ENCODE measurements at places on chromosomes 5 and 9.

DNA sequence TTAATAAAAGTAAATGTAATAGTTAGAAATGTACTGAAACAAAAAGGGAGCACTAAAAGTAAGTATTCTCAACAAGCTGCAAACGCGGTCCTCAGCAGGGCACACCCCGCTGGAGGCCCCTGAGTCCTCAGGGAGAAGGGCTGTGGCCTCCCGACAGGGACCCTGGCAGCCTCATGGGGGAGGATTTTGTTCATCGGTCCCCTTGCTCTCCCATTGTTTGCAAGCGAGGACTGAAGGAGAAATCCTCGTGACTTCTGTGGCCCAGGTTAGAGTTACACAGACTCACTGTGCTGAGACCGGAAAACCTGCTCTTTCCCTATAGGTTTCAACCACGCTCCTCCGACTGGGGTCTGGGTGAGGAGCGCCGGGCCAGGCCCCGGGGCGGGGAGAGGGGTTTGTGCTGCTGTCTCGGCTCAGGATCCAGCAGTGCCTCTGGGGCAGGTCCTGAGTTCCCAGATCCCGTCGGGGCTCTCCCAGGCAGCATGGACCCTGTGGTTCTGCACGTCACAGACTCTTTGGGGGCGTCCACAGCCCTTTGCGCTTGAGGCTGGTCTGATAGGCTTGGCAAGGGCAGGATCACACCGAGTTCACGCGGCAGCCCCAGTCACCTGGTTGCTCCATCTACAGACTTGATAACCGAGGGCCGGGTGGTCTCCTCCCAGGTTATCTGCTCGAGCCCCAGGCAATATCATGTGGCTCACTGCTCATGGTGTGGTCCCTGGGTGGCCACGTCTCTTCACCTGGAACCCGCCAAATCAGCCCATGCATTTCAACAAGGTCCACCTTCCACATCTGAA lies 38.8 kb downstream of the MRPL36 start:
- no peak for DNase-seq

GRCh38 chr9:132699956-132700355 lies 29.7 kb downstream of the GTF3C4 start:
- DNase-seq = no peak

GRCh38 chr5:137997726-137998213 lies 35.1 kb downstream of the FAM13B start:
- no peak for DNase-seq

DNA sequence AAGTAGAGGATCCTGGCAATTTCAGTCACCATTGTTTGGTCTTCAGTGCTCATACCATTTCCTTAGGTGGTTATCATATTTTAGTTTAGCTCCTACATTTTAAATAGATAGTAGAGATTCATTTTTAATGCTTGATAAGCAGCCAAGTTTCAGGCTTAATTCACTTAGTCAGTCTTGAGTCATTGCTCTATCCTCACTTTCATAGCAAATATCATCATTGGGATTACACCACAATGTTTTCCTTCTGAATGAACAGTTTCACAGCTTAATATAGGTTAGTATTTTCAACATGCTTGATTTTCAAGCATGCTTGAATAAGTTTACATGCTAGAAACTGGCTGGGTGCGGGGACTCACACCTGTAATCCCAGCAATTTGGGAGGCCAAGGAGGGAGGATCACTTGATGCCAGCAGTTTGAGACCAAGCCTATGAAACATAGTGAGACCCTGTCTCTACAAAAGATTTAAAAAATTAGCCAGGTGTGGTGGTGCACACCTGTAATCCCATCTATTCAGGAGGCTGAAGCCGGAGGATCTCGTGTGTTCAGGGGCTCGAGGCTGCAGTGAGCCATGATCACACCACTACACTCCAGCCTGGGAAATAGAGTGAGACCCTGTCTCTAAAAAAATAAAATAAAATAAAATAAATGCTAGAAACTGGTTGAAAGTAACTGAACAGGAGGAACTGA lies 339.9 kb downstream of the ADGRV1 start:
- peak; percentile 13 for DNase-seq

DNA sequence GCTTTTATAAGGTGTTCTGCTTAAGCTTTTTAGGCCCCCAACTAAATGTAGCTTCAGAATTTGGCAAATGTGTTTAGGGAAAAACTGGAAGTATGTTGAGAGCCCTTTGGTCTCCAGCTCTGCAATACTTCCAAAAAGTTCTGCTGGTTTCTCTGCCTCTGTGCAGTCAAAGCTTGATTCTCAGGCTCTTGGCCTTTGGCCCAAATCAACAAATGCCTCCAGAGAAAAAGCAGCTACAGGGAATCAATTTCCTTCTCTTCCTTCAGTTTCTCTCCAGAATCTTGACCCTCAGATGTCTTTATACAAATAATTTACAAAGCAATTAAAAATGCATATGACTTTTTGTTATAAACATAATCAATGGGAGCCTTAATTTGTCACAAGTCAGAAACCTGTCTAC lies 235.7 kb downstream of the COMMD10 start:
- DNase-seq = peak; percentile 27

DNA sequence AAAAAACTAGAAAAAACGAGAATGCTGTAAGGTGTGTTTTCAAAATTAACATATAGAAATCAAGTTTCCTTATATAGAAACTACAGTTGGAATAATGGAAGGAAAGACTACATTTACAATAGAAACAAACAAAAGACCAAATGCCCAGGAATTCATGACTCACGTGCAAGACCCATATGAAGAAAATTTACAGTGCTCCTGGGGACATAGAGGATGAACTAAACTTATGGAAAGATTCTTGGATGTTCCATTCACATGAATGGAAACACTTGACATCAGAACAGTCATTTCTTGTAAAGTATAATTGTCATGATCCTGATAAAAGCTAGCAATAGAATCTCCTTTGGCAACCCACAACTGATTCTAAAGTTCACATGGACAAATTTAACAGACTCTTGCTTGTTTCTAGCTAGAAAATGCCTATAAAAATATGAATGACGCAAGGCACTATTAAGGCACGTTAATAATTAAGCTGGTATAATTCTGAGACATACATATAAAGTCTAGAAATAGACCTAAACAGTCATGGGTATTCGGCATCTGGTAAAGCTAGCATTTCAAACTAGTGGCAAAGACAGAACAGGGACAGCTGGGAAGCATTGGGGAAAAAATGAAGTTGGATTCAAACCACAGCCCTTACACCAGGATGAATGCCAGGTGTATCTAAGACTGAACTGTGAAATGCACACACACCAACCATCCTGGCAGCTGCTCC lies 5.1 kb upstream of the ZFP62 start:
- DNase-seq = no peak

DNA sequence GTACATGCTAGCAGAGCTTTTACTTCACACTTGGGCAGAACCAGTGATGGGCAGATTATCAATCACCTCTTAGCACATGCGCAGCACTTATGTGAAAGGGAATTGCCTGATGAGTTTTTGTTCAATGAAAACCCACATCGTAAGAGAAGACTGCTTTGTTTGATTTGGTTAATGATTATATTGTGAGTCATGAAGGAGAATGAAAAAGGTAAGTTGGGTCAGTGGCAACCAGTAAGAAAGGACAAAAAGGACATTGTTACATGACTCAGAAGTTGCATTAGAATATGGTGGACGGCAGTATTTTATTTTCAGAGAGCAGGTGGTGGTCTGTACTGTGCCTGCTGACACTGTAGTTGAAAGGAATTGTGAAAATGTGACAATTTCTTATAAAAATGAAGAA lies 127.4 kb downstream of the AOPEP start:
- no peak for DNase-seq

- peak; percentile 96 for DNase-seq
Observed at GRCh38 chr5:55160493-55161209, 680 bp downstream of the GPX8 start.

GRCh38 chr5:84436866-84437265 lies 52.2 kb upstream of the EDIL3 start:
- DNase-seq = no peak

DNA sequence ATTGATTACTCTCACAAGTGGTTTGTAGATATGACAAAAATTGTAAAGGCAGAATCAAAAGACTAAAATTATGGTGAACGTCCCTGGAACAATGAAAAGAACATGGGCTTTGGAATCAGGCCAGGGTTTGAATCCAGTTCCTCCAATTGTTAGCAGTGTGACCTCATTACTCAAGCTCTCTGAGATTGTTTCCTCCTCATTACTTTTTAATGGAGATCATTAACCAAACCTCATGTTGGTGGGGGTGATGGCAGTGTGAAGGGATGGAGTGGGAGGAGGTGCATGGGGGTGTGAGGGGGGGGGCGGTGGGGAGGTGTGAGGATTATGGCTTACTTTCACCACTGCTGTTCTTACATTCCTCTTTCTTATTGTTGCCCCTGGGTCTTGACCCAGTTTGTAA lies 44.1 kb upstream of the FOXE1 start:
- peak; percentile 74 for DNase-seq

GRCh38 chr9:87063871-87064270 lies 116.6 kb upstream of the GAS1 start:
- DNase-seq = no peak

- peak; percentile 55 for DNase-seq
Observed at GRCh38 chr5:137831526-137831925, 36.1 kb upstream of the MYOT start.

DNA sequence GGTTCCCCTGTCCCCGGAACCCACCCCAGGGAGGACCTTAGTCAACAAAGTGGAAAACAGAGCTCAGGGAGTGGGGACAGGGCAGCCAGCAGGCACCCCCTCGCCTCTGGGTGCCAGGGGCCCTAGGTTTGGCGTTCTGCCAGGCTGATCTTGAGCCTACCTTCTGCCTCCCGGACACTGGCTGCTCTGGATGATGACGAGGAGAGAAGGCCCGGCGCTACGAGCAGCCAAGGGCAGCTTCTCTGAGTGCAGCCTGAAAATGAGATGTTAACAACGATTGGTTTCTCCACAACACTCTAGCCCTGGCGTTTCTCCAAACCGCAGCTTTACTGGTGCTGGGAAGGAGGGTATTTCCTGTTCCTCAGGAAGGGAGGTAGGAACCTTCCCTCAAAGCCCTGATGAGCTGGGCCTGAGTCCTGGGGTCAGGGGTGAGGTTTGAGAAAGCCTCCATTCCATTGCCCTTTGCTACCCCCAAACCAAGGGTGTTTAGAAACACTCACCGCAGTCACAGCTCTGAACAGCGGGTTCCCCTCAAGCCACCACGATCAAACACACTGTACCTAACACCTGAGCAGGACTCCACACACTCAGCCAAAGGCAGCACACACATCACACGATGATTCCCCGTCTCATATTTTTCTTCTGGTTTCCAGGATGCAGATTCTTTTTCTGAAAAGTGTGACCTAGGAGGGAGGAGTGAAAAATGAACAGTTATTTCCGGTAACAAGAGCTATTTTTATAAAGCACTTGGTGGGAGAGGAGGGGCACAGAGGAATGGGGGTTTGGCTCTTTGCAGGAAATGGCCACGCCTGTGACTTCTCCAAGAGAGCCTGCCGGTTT lies at the start of gene STING1:
STING1 (minus strand) TSS at position 709 of the 840 bp plus-strand sequence. CDS start 1,054 bp downstream, outside the sequence.
- peak; percentile 94 for DNase-seq

GRCh38 chr5:14107536-14107935 lies 35.6 kb upstream of the TRIO start:
- DNase-seq = peak; percentile 48

DNA sequence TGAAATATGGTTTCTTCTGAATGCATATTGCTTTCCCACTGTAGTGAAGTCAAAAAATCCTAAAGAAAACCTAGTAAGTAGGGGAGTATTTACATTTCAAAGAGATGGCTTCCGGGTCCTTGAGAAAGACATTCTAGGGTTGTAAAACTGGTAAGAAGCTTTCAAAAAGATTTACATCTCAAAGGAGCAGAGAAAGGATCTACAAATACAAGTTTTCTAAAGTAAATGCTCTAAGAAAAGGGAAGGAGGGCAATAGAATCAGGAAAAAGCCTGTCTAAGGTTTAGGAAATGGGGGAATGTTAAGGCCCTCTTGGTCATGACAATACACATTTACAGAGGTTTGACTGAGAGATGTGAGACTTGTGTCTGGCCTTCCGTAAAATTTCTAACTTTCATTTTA lies 16.7 kb upstream of the TRPC7 start:
- DNase-seq = no peak

GRCh38 chr9:136526625-136527066 lies 19.2 kb downstream of the NOTCH1 start:
- DNase-seq = peak; percentile 36

GRCh38 chr9:37128051-37128450 lies 7.7 kb downstream of the ZCCHC7 start:
- no peak for DNase-seq

DNA sequence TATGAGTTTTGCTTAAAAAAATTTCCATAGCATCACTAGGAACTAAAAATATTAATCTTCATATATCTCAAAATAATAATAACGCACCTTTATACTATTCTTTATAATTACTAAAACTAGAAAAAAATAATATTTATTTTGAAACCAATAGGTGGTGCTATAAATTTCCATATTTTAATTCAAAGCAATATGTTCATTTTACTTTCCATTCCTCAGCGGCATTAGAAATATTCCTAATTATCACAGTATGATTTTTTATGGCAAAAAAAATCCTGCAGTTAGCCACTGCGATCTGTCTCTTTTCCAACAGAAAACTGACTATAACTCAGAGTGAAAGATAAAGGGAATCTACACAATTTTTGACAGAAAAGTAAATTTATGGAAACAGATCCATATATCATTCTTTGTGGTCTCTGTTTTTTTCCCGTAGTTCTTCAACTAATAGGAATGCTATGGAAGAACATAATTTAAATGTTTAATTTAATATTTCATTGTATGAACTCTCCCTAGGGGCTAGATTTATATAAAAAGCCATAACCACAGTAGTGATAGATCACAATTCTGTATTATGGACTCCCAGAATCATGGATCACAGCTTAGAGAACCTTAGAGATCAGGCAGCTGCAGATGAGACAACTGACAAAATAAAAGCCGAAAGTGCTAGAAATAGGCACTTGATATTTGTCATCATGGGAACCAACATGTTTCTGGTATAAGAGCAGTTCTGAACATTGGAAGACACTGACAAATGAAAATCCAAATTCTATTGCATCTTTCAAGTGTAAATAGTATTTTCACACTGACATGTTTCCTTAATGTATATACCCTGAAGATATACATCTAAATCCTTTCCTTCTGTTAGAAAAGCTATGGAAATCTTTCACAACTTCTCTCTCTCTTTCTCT lies 167.7 kb upstream of the MPDZ start:
- peak; percentile 7 for DNase-seq

DNA sequence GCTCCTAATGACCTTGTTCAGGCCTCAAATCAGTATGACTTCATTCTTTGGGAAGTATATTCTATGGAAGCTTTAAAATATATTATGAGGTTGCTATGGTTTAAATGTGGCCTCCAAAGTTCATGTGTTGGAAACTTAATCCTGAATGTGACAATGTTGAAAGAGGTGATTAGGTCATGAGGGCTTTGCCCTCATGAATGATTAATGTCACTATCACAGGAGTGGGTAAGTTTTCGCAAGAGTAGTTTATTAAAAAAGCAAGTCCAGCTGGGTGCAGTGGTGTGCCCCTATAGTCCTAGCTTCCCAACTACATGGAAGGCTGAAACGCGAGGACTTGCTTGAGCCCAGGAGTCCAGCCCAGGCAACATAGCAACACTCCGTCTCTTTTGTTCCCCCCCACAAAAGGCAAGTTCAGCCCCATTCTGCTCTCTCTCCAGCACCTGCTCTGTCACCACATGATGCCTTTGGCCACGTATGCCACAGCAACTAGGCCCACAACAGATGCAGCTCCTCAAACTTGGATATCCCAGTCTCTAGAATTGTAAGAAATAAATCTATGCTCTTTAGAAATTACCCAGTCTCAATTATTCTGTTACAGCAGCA lies 105.3 kb downstream of the SIL1 start:
- no peak for DNase-seq

All from lung microvascular endothelial cell (primary cell).